ENCODE measurements at places on chromosomes 1 and 21.
A peak's percentile ranks its signal among the peaks of the same experiment; 100 is the strongest.

DNA sequence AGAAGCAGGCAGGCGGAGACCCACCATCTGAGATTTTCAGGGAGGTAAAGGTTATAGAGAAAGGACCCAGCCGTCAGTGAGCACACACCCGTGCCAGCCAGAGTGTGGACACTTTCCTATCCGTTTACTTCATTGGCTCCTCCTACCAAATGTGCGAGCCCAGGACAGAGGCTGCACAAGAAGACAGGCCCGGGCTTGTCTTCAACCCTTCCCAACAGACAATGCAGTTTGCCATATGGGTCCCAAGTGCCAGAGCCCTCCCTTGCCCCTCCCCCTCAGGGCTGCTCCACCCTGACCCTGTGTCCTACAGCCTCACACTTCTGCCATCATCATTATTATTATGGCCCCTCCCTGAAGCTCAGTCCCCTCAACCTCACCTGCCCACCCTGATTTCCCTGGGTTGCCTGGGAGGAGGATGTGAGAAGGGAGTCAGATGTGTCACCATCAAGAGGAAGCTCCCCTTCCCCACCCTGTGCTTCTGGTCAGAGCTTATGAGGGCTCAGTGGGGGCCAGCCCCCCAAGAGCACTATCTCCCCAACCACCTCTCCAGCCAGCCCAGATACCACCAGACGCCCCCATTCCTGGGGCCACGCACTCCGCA is 9.4 kb downstream of the LAPTM5 start:
- no peak for DNase-seq

- DNase-seq: no peak
Measured at GRCh38 chr1:91730801-91731732, 154.9 kb downstream of the TGFBR3 start.

DNA sequence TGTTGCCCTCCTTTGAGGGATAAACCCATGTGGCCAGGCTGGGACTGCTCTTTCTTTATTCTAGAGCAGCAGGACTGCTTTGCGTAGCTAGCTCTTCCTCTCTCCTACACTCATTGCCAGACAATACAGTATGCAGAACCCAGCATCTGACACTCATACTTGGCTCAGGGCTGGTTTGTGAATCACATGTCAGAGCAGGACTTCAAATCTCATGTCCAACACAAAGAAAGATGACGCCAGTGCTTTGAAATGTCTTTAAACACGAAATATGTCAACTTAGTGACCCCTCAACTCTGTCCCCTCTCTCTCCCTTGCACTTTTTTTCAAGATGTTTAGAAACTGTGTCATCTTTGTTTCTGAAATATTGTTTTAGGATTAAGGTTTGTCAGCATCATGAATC is 135.0 kb downstream of the TGFB2 start:
- DNase-seq: no peak

DNA sequence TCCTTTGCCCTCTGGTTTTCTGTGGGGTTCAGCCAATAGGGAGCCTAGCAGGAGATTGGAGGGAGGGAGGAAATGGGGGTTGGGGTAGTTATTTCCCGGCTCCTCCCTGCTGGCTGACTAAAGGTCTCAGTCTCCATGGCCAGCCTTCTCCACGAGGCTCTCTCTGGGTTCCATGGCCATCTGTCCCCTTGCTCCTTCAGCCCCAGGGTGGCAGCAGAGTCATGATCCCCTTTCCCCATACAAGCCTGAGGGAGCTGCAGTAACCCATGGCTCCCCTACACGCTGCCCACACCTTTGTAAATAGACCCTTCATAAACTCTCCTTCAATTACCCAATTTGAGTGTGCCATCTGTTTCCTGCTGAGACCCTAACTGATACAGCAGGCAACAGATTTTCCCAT is 176.1 kb upstream of the CSF3R start:
- DNase-seq: no peak

- DNase-seq: no peak
Measured at GRCh38 chr21:40052276-40052675, 185.0 kb downstream of the PCP4 start.

- no peak for DNase-seq
Measured at GRCh38 chr1:206555473-206555935, 48.2 kb downstream of the RASSF5 start.

GRCh38 chr1:154141240-154141639 is 13.6 kb downstream of the NUP210L start:
- DNase-seq: no peak

- DNase-seq: no peak
Measured at GRCh38 chr1:963301-963651, 2.9 kb downstream of the KLHL17 start.

DNA sequence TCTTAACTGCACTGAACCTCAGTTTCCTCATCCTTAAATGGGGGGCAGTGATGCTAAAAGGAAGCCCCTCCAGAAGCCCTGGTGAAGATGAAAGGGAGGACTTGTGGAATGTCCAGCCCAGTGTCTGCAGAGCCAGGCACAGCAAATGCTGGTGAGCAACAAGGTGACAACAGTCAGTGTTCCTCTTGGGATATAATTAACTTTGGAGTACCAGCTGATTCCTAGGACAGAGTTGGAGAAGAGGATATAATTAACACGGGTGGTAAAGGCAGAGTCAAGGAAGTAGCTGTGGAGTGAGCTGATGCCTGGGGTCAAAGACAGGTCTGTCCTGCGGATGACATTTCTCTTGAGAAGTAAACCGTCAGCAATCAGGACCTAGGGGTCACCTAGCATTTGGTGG is 60.7 kb upstream of the MRPS6 start:
- DNase-seq: no peak

- DNase-seq: no peak
Measured at GRCh38 chr1:7322283-7322785, 448.8 kb upstream of the VAMP3 start.

DNA sequence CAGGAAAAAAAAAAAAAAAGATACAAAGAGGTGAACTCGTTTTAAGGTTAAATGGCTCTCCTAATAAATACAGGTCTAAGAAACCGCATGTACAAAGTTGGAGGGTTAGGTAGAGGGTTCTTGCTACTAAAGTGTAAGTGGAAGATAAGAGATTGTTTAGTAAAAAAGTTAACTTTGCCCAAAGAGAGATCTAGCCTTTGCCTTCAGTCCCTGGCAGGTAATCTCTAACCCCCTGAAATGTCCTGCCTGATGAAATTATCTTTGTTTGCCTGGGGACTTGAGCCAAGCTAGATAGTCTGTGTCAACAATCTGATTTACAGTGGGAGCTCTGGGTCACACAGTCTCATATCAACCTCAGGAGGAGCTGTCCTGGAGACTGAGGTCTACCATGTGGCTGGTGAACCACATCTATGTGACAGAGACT is 57.6 kb downstream of the TRIM33 start:
- DNase-seq: no peak

DNA sequence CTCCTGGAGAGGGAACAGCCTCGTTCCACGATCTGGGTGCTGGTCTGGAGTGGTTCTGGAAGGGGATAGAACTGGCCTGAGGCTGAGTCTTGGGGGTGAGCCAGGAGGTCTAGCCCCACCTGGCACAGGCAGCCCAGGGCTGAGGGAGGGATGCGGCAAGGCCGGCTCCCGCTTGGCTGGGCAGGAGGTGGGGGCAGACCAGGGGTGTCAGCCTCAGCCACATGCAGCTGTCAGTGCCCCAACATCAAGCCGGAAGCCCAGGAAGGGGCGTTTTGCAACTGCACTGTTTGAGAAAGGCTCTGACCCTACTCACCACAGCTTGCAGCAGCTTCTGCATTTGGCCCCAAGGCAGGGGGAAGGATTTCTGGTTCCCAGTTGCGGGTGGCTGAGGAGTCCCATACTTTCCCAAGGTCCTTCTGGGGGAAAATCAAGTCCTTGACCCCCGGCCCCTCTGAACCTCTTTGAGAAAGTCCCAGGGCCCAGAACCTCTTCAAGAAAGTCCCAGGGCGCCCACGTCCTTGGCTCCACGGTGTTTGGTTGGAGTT is 2.0 kb downstream of the EFHD2 start:
- no peak for DNase-seq

DNA sequence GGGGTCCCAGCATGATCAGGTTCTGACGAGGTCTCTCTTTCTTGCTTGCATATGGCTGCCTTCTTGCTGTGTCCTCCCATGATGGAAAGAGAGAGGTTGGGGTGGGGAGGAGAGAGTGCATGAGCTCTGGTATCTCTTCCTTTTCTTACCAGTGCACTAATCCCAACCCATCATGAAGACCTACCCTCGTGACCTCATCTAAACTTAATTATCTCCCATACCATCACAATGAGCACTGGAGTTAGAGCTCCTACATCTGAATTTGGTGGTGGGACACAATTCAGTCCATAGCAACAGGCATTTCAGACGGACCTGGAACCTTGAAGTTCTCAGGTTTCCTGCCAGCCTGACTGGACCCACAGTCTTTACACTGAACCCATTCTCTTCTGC is 125.2 kb upstream of the ZNF648 start:
- no peak for DNase-seq

- no peak for DNase-seq
Measured at GRCh38 chr21:35208810-35209517, 159.9 kb upstream of the RUNX1 start.

GRCh38 chr1:84834419-84835064 is 58.5 kb downstream of the LPAR3 start:
- DNase-seq: no peak

GRCh38 chr1:86018283-86018923 is 138.2 kb downstream of the COL24A1 start:
- DNase-seq: no peak

- DNase-seq: no peak
Measured at GRCh38 chr1:28172713-28173150, 3.8 kb downstream of the PTAFR start.

DNA sequence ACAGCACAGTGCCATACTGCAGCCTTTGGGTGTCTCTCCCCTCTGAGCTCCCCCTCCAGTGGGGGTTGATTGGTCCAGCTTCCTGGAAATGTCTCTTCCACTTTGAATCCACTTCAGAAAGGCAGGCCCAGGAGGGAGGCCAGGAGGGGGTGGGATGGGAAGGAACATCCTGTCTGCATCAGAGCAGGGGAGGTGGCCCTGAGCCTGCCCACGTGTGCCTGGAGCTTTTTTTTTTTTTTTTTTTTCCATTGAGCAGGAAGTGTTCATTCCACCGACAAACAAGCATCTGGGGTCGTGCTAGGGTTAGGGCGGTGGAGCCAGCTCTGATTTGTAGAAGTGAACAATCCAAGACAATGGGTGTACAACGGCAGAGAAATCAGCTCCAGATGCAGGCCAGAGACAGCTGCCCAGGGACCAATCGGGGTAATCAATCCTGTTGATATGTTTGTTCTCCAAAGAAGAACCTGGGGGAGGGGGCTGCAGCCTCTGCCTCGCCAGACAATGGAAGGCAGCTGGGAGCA is 93.3 kb downstream of the SSBP3 start:
- no peak for DNase-seq

DNA sequence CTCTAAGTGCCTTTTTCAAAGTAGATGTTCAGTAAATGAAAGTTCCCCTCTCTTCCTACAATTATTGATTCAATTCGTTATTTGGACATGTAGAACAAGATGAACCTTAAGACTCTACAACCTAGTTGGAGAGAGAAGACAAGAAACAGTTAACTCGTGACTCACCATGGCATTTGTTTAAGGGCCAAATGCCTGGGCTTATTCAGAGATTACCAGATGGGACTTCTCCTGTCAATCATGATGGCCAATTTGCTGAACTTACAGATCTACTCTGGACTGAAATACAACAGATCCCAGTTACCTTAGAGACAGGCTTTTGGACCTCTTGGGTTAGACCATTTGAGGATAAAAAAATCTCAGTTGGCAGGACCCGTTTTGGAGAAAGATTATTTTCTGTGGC is 93.5 kb downstream of the C1orf94 start:
- DNase-seq: no peak

GRCh38 chr1:200369706-200370105 is 40.1 kb downstream of the ZNF281 start:
- no peak for DNase-seq

- DNase-seq: no peak
Measured at GRCh38 chr1:69898403-69898947, 306.9 kb downstream of the LRRC40 start.

GRCh38 chr1:85297855-85298629 is 21.6 kb upstream of the BCL10 start:
- peak; percentile 48 for DNase-seq

DNA sequence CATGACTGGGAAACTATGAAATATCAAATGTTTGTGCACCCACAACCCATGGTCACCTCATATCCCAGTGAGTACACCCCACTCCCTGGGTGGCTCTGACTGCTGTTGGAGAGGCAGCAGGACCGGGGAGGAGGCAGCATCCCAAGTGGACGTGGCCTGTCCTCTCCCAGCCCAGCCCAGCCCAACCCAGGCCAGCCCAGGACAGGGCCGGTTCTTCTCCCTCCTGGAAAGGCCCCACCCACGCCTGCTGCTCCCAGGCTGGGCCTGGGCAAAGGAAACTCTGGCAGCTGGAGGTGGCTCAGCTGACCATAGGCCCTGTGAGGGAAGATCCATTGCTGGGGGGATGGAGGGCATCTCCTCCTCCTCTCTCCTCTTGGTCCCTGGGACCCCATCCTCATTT is 19.1 kb downstream of the MATN1 start:
- no peak for DNase-seq

DNA sequence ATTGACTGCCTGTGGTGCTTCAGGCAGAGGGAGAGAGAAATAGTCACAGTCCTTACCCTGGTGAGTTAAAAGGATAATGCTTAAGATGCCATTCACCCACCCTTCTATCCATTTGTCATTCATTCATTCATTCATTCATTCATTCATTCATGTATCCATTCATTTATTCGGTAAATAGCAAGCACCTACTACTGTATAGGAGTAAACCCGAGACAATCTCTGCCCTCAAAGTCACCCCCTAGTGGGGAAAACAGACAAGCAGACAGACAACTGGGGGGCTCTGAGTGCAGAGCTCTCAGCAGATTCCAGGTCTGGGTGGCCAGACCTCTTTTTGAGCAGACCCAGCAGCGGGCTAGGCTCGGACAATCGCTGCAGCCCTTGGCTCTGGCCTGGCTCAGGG is 14.1 kb upstream of the ACTL8 start:
- no peak for DNase-seq

DNA sequence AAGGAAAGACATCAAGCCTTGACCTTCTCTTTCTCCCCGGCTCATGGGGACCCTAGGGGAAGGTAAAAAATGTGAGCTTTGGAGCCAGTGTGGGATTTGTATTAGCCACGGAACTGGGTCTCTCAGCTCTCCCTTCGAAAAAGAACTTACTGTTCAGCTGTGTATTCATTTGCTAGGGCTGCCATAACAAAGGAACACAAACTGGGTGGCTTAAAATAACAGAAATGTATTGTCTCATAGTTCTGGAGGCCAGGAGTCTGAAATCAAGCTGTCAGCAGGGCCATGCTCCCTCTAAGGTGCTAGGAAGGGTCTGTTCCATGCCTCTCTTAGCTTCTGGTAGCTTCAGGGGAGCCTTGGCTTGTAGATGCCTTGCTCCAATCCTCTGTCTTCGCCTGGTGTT is 83.5 kb upstream of the SLC2A1 start:
- no peak for DNase-seq

GRCh38 chr1:30446508-30446907 is 276.9 kb downstream of the MATN1 start:
- no peak for DNase-seq

All from stimulated activated CD8-positive, alpha-beta memory T cell treated with anti-CD3 and anti-CD28 coated beads, Interleukin-7, amount 100 ng/mL, for 24 hours (primary cell).